ENCODE measurements at places on chromosomes 11 and 22.

GRCh38 chr22:44424867-44425693, 73.0 kb downstream of the RTL6 start:
- no peak for DNase-seq

DNA sequence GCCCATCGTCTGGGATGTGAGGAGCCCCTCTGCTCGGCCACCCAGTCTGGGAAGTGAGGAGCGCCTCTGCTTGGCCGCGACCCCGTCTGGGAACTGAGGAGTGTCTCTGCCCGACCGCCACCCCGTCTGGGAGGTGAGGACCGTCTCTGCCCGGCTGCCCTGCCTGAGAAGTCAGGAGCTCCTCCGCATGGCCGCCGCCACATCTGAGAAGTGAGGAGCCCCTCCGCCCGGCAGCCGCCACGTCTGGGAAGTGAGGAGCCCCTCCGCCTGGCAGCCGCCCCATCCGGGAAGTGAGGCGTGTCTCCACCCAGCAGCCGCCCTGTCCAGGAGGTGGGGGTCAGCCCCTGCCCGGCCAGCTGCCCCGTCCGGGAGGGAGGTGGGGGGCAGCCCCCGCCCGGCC, 5.8 kb upstream of the OR5M8 start:
- DNase-seq = no peak

DNA sequence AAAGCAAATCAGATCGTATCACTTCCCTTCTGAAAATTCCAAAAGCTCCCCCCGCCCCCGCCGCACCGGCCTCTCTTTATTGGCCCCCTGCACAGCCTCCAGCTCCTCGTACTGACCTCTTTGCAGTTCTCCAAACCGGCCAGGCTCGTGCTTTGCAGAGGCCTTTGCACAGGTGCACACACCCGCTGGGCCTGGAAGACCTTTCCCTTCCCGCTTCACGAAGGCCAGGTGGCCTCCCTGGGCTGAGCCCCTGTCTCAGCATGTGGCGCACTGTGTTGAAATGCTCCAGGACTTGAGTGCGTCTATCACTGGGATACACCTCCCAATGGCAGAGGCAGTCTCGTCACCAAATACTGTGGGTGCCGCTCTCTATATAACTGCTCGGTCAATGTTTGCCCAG, 13.2 kb upstream of the ADA2 start:
- no peak for DNase-seq

GRCh38 chr11:83158965-83159901, 2.3 kb downstream of the PCF11 start:
- no peak for DNase-seq

- no peak for DNase-seq
These were observed 22.5 kb downstream of the VSIG10L2 start for GRCh38 chr11:125968354-125968753.

DNA sequence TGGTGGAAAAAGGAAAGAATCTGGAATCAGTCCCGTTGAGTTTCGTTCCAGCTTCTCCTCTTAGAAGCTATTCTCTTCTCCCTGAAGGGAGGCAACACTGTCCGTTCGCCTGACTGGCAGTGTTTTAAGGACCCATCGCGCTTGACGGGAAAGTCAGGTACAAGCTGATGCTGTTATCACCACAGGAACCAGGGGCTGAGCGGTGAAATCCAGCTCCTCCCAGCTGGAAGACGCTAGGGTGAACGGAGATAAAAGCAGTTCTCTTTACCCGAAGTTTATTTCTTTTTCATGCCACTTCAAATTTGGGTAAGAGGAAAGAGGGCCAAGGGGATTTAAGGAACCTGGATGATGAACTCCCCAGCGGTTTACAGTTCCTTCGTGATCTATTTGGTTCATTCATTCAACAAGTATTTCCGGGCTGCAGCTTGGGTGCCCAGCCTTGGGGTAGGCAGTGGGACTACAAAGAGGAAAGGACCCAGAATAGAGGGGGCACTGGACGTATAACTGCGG, 551 bp upstream of the DEUP1 start:
- DNase-seq = no peak

DNA sequence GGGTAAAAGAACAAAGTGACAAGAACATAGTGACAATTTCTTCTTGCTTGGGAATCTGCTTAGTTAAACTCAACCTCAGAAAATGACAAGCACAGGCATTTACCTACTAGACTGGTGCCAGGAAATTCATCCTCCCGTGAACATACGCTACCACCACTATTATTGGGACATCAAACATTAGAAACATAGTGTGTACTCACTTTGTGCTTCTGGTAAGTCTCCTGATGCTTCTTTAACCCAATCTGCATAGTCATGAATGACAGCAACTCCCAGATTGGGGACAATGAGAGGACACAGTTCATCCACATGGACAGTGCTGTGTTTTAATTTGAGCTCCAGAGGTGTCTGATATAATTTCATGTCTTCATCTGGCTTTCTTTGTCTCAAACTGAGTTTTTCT, 29.2 kb upstream of the CHRNA10 start:
- DNase-seq = no peak

GRCh38 chr22:46425016-46425415, 89.5 kb downstream of the TRMU start:
- no peak for DNase-seq
